Sigmoid colon (tissue), 7 donors: ENCODE measurements at places on chromosomes 4 and X.
A peak's percentile ranks its signal among the peaks of the same experiment; 100 is the strongest.

DNA sequence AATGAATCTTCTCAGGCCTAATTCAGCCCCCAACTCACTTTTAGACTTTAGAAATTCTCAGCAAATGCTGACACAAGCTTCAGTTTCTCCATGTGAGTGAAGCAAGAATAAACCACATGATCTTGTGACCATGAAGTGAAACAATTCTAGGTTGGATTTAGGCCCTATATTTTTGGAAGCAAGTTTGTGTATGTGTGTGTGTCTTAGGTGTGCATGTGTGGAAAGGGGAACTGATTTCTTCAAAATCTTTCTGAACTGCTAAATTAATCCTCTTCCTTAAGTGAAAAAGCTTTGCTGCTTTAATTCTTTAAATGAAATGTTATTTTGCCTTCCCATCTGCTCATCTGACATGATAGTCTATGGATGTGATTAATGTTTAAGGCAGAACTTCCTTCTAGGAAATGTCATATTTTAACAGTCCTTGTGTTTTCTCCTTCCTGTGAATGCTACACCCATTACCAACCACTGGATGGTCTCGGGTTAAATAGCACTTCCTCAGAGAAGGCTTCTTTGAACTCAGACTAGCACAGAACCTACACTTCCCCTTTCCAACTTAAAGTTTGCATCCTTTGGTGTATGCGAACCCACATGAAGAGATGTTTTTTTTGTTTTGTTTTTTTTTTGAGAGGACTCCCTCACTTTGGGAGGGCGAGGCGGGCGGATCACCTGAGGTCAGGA, 1.2 kb upstream of the TMEM144 start:
- no peak for DNase-seq

- no peak for DNase-seq
Observed at GRCh38 chr4:152207378-152207720, 328.5 kb downstream of the FBXW7 start.

- no peak for DNase-seq
Observed at GRCh38 chr4:17018013-17018412, 119.6 kb upstream of the LDB2 start.

- no peak for DNase-seq
Observed at GRCh38 chrX:78527818-78528217, 131.3 kb downstream of the RTL3 start.

- no peak for DNase-seq
Observed at GRCh38 chr4:56575820-56576429, 70.3 kb downstream of the ARL9 start.

GRCh38 chrX:9337046-9337445, 127.8 kb upstream of the TBL1X start:
- peak; percentile 74 for DNase-seq

DNA sequence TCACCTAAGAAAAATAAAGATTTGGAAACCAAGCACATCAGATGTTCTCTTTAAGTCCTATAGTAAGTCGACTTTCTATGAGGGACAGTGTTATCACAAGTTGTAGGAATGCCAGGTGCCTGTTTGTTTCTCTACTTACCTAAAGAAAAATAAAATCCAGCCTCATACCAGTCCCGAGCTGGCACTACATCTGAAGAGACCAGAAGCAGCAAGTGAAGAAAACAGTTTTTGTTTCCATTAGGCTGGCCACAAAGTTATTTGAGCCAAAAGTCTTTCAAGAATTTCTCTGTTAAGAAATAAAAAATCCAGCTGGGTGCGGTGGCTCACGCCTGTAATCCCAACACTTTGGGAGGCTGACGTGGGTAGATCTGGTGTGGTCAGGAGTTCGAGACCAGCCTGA, 10.8 kb upstream of the PPARGC1A start:
- DNase-seq = no peak

GRCh38 chr4:37320513-37321235, 76.1 kb downstream of the NWD2 start:
- no peak for DNase-seq

- no peak for DNase-seq
Observed at GRCh38 chr4:123444290-123444731, 47.7 kb downstream of the SPRY1 start.

DNA sequence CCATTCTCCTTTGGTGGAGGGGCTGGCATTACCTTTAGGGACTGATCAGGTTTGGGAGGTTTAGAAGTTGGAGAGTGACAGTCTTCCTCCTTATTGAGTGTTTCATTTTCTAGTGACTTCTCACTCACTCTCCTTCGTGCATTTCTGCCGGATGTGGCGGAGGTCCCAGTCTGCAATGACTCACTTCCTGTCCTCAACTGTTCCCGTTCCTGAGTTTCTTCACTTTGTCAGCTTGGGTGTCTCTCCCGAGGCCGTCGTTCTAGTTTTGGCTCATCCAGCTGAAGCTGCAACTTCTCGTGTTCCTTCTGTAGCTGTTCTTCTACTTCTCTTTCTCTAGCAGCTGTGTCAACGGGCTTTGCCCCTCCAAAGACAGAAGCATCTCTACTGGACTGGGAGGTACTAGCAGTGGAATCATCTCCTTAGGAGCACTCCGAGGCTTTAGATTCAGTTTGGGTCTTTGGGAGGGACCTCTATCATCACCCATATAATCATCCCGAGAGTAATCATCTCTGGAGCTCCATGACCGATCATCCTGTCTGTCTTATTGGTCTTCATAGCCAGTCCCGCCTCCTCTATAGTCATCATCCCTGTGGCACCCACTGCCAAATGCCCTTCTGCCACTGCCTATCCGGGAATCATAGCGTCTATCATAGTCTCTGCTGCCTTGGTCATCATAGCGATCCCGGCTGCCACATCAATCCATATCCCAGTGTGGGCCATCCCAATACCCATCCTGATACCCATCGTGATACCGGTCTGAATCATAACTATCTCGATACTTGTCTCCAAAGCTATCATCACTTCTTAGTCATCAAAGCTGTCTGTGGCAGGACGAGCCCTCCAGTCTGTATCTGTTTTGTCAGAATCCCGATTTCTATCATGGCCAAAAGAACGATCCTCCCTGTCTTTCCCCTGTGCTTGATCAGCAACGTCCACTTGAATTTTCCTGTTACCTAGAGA, 35.3 kb upstream of the VSIG4 start:
- DNase-seq = peak; percentile 77

DNA sequence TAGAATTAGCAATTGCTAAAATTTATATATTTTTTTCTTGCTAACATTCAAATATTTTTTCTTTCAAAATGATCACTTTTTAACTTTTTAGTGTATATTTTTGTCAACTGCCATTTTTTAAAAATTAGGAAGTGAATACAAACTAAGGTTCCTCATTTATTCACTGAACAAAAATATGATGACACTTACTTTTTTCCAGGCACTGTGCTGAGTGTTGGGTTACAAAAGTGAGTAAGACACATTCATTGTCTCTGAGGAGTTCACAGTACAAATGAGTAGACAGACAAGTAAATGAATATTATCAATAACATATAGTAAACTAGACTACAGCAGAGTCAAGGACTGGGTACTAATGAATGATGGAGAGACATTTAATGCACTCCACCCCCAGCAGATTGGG, 543.5 kb downstream of the PDHA2 start:
- no peak for DNase-seq

DNA sequence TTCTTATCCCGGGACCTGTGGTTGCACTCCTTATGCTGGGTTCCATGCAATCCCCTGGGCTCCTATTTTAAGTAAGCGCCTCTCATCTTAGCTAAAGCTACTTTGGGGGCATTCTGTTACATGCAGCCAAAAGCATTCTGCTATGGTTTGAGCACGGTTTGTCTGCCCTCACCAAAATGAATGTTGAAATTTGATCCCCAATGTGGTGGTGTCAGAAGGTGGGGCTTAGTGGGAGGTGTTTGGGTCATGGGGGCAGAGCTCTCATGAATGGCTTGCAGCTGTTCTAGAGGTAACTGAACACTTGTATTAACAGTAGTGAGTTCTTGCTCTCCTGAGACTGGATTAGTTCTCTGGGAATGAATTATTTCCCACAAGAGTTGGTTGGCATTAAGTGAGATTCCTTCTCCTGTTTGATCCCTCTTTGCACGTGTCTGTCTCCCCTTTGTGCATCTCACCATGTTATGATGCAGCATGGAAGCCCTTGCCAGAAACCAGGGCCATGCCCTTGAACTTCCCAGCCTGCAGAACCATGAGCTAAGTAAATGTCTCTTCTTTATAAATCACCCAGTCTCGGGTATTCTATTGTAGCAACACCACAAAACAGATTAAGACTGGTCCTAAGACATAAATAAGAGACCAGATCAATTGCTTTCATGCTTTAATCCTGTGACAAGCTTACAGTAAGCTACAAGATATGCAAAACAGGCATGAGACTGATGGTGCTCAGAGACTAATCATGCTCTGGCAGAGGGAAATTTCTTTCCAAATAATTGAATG, 141.8 kb downstream of the TSPAN5 start:
- DNase-seq = no peak

GRCh38 chrX:66015152-66015831, 24.6 kb downstream of the VSIG4 start:
- no peak for DNase-seq

- DNase-seq = peak; percentile 79
Observed at GRCh38 chr4:123599920-123600810, 203.6 kb downstream of the SPRY1 start.

DNA sequence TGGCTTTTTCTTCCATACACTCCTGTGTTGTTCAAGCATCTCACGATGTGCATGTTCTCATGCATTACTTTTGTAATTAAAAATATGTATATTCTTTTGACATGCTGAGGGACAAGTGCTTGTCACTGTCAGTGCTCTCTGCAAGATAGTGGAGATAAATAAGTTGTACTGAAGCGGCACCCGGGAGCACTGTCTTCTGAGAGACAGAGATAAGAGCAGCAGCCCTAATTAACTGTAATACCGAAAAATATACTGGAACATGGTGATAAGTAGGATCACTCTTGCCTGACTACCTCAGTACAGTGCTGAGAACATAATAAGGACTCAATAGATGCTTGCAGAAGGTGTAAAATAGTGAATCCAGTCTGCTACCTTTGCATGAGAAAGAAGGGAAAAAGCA, 9.4 kb upstream of the GPR173 start:
- DNase-seq = no peak

DNA sequence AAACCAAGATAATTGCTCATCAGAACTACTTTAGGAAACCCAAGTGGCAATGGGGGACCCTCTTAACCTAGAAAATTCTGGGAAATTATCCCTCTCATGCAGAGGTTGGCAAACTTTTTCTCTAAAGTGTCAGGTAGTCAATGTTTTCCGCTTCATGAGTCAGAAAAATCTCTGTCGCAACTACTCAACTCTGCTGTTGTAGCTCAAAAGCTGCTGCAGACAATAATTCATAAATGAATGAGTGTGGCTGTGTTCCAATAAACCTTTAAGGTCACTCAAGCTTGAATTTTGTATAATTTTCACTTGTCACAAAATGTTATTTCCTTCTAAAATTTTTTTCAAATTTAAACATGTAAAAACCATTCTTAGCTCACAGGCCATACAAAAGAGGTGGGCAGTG, 193.4 kb upstream of the MID1 start:
- no peak for DNase-seq

GRCh38 chrX:123298026-123298425, 113.9 kb downstream of the GRIA3 start:
- DNase-seq = no peak

GRCh38 chrX:148929686-148930085, 429.3 kb downstream of the AFF2 start:
- no peak for DNase-seq

- no peak for DNase-seq
Observed at GRCh38 chr4:140579278-140579677, 10.5 kb upstream of the UCP1 start.

DNA sequence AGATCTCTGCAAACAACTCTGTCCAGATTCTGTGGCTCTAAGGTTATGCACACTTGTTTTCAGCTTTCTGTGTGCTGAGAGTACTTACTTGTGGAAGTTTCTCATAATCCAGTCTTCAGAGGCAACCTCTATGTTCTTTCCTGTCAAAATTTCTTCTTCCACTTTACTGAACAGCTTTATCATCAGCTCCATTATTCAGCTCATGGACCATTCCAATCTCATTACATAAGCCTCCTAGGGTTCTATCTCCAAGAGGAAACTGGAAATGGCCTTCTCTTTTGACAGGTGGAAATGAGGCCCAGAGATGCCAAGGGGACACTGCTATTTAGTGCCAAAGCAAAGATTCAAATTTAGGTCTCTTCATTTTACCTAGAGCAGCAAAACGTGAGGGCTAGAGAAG, 61.3 kb downstream of the CHRDL1 start:
- no peak for DNase-seq

GRCh38 chrX:129593137-129593536, 53.1 kb downstream of the OCRL start:
- DNase-seq = no peak

DNA sequence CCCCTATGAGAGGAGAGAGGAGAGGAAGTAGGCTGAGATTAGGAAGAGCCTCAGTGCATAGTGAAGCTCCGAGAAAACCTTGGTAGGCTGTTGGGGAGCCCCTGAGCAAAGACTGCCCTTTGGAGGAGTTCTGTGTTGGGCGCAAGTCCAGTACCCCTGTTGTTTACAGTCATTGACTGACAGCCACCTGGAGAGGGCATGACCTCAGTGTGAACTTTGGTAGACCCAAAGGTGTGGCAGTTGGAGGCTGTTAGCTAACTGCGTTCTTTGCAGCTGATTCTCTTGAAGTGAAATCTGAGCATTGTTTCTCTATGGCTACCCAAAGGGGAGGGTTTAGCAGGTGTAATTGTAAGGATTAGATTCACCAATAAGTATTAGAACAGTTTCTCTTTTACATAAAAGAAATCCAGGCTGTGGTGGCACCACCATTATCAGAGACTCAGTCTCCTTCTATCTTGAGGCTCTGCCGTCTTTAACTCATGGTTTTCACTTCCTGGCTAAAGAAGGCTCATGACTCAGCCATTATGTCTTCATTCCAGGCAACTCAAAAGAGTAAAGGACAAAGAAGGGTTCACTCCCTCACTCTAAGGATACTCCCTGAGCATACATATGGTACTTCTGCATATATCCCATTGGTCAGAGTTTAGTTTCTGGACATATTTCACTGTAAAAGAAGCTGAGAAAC, 33.4 kb downstream of the ANXA3 start:
- no peak for DNase-seq

DNA sequence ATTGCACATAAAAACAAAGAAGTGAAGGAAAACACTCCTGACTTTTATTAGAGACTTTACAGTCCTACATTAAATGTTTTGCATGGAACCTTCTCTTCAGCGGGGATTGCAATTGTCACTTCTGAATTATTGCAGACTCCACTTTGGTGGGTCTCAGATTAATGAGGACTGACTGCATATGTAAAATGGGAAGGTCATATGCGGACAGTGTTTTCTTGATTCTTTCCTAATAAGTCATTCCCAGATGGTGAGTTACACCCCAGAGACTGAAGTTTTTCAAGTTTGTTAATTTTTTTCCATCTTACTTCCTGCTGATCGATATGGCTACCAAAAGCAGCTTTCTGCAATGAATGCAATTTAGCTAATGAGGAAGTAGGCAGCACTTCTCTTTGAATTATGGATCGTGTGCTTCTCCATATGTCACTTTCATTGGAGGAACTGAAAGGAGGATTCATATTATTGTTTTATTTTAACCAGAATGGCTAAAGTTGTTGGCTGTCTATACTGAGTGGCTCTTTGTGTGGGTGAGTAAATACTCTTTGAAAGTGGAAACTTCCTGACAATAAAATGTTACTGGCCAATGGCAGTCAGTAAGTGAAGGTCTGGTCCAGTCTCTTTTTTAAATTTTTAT, 119.3 kb upstream of the CLNK start:
- DNase-seq = no peak
